Activated CD8-positive, alpha-beta memory T cell treated with anti-CD3 and anti-CD28 coated beads for 4 hours (primary cell): ENCODE measurements at places on chromosomes 5 and 9.

DNA sequence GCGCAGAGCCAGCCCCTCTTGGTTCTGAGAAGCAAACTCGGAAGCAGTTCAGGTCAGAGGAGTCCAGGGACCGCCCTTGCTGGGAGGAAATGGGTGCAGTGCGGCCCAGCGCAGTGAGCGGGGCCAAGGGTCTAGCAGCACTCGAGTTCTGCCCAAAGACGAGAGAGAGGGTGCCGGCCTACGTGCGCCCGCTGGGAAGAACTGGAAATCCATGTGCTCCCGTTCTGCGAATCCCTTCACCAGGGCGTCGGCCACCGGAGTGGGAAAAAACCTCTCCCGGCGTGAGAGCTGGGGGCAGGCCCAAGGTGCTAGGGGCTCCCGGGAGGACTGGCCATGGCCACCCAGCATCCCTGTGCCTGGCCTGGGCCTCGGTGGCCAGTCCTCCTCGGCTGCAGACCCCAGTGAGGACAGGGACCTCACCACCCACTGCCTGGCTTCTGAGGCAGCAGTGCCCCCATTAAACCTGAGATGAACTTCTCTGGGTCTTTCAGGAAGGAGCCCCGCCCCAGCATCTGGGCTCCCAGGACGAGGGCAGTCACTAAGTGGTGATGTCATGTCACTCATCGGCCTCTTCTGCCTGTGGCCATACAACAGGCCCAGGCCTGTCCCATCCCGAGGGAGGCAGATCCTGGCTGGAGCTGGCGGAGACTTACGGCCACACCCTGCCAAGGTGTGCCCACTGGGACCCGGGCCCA, 10.6 kb downstream of the TMEM250 start:
- DNase-seq, result no peak

DNA sequence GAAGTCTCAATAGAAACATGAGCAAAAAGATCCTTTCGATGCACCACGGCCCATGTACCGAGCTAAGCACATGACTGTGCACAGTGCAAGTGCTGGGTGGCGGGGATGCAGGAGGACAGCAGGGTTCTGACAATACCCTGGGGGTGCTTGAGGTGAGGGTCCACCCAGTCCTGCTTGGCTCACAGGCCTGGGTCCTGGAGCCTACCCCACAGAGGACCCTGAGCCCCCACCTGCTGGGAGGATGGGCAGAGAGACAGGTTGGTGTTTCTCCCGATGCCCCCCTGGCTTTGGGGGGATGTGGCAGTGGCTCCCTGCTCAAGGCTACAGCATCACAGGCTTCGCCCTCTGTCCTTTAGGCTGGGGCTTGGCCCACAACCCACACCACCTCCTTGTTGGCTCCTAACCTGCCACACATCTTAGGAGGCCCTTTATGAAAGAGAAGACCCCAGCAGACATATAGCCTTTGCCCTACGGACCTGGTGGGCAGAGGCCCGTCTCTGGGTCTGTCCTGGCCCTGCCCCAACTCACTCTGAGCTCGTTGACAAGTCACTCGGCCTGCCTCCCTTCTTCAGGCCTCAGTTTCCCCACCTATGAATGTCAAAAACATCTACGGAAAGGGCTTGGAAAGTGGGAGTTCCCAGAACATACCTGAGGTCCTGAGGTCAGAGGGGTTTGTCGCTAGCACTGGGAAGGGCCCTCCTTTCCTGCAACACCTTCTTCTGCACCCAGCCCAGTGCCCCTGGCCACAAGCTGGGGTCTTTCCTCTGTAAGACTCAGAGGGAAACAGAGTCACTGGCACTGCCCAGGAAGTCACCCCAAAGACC, 50.3 kb downstream of the BARX1 start:
- no peak for DNase-seq

DNA sequence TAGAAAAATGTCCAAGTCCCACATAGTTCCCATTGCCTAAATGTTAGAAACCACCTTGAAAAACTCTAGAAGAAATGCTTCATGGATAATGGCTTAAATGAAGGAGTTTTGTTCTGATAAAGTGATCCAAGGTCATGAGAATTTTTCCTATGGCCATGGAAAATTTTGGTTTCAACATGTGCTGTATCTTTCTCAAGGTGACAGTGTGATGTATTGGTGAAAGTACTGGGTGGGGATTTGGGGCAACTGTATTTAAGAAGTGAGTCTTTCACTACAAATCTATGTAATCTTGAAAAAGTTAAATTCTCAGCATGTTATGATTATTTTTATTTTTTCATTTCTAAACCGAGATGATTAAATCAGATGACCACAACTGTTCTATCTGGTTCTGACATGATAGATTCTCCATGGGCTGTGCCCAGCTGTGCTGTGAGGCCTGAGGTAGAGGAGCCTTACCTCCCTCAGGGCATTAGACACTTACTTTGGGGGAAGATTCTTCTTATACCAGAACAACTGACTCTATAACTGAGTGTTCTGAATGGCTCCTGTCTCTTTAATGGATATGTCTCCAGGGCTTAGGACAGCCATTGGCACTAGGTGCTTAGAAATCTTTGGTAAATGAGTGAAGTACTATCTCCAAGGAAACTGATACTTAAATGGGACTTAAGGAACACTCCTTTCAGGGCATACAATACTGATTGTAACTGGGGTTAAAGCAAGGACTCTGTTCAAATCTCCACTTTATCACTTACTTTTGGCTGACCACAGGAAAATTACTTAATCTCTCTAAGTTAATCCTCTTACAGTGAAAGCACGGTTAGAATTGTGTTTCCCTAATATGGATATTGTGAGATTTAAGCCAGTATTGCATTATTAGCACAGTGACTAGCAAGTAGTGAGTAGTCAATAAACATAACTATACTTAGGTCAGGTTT, 397.4 kb upstream of the MEF2C start:
- DNase-seq, result no peak

GRCh38 chr5:66872736-66873331, 276.6 kb downstream of the MAST4 start:
- DNase-seq, result no peak

DNA sequence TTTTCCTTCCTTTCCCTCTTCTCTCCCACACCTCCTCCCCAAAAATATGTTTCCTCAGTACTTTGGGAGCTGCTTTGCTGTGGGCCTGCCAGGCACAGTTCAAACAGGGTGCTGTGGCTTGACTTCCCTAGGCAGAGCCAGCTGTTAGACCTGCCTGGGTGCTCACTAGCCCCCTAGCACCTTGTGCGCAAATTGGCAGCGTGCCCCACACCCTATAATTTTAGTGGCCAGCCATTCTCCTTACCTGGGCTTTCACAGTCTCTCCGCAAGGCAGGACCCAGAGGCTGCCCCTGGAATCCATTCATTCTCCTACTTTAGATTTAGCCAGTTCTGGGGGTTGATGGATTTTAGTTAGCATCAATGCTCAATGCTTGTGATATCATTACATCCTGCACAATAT, 72.3 kb downstream of the ANGPTL2 start:
- no peak for DNase-seq

GRCh38 chr9:73655363-73655762, 503.7 kb downstream of the ANXA1 start:
- DNase-seq, result no peak

- DNase-seq, result no peak
Measured at GRCh38 chr9:126490214-126490631, 123.5 kb upstream of the LMX1B start.

GRCh38 chr9:126915281-126915816, 767 bp downstream of the RALGPS1 start:
- no peak for DNase-seq

GRCh38 chr5:153888781-153889180, 149.9 kb downstream of the FAM114A2 start:
- DNase-seq, result no peak
